ENCODE measurements at places on chromosomes 16 and 17. TPM values are rescaled to one million over a fixed set of nuclear protein-coding genes. Genes with fewer than 3 reads are reported as not detected.

GRCh38 chr16:18800293-18800692 is 1.1 kb downstream of the ARL6IP1 start:
- peak overlapping the region; percentile 86 for H3K27ac ChIP-seq
- DNase-seq, result no peak
- no peaks in the 10 kb centered on the region for H3K27me3 ChIP-seq
- peak overlapping the region; percentile 83 for H3K4me3 ChIP-seq
- peaks cover 22% of the 10 kb centered on the region for H3K4me1 ChIP-seq

DNA sequence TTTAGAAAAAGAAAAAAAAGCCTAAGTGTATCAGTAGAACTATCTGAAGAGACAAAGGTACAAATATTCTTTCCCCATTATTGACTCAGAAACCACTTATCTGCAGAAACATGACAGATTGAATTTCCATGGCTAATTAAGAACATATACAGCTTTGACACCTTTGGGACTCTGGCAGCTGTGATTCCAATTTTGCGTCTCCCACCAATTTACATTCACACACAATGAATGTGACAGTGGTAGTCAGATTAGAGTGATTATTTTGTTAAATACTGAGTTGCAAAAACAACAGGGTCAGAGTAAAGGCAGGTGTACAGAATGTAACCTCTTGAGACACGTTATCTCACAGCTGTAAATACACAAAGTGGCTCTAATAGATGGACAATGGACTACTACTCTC is 5.3 kb upstream of the PPM1D start:
- H3K4me1 ChIP-seq, result no peaks in the 10 kb centered on the region
- no peak overlapping the region for H3K27ac ChIP-seq
- H3K36me3 ChIP-seq, result no peaks in the 10 kb centered on the region
- H3K27me3 ChIP-seq, result no peaks in the 10 kb centered on the region
- H3K4me3 ChIP-seq, result no peak overlapping the region

Gene TBC1D3L
- polyA plus RNA-seq, result 1.6 TPM

- H3K27ac ChIP-seq, result no peak overlapping the region
- no peaks in the 10 kb centered on the region for H3K27me3 ChIP-seq
- no peaks in the 10 kb centered on the region for H3K36me3 ChIP-seq
Measured at GRCh38 chr16:88516601-88517061, 53.6 kb upstream of the ZC3H18 start.

GRCh38 chr16:54000361-54000760 is 286.2 kb downstream of the IRX3 start:
- H3K27me3 ChIP-seq, result no peaks in the 10 kb centered on the region
- H3K4me1 ChIP-seq, result no peaks in the 10 kb centered on the region
- no peak overlapping the region for H3K4me3 ChIP-seq

GRCh38 chr17:39960524-39961041 is 2.2 kb upstream of the GSDMA start:
- H3K27me3 ChIP-seq, result no peaks in the 10 kb centered on the region
- DNase-seq, result no peak
- no peak overlapping the region for H3K27ac ChIP-seq
- H3K4me1 ChIP-seq, result peaks cover 6% of the 10 kb centered on the region
